ENCODE measurements at places on chromosomes 11 and 22.

DNA sequence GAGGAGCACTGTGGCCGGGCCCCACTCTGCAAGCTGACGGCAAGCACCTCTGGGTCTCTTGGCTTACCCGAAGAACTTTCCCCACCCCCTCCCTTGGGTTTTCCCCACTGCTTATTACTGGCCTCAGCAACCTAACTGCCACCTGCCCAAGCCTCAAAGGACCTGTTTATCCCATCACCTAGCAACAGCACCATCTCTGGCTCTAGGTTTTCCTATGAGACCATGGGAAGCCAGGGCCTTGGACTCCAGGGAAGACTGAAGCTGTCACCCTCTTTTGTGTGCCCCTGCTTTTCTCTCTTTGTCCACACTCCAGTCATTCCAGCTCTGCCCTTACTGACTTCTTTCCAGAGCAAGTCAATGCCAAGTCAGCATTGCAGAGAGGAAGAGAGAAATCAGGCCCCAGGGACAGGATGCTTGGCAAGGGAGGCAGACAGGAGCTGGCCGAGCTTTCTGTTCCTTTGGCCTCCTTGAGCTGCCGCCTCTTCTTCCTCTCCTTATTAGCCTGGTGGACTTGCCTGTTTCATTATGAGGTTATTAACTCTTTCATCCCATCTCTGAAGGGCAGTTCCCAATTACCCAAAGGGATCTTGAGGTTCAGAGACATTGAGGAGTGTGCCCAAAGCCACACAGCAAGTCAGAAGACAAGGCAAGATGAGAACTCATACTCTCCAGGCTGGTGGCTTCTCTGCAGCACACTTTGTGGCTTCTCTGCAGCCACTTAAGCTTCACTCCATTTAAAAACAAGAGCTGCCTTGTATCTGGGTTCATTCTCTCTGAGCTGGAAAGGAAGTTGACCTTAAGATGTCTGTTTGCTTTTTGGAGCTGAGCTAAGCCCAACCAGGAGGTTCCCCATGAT is at the start of gene SMIM35:
SMIM35 (minus strand) TSS at position 51 of the 856 bp plus-strand sequence. CDS start 206 bp downstream, outside the sequence.
- DNase-seq: no peak

- no peak for DNase-seq
Measured at GRCh38 chr22:22009661-22010060, 27.1 kb upstream of the TOP3B start.

GRCh38 chr11:57378186-57378585 is 2.8 kb downstream of the PRG3 start:
- no peak for DNase-seq

DNA sequence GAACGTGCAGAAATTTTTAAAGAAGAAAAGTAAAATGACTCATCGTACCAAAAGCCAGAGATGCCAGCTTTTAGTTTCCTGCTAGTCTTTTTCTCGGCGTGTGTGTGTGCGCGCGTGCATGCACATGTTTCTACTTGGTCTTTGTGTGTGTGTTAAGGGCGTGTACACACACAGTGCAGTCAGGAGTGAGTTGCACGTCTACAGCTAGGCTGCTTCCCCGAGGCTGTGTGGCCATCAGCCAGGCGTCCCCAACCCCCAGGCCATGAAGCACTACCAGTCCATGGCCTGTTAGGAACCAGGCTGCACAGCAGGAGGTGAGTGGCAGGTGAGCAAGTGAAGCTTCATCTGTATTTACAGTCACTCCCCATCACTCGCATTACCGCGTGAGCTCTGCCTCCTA is 36.4 kb downstream of the KCNQ1 start:
- DNase-seq: no peak

DNA sequence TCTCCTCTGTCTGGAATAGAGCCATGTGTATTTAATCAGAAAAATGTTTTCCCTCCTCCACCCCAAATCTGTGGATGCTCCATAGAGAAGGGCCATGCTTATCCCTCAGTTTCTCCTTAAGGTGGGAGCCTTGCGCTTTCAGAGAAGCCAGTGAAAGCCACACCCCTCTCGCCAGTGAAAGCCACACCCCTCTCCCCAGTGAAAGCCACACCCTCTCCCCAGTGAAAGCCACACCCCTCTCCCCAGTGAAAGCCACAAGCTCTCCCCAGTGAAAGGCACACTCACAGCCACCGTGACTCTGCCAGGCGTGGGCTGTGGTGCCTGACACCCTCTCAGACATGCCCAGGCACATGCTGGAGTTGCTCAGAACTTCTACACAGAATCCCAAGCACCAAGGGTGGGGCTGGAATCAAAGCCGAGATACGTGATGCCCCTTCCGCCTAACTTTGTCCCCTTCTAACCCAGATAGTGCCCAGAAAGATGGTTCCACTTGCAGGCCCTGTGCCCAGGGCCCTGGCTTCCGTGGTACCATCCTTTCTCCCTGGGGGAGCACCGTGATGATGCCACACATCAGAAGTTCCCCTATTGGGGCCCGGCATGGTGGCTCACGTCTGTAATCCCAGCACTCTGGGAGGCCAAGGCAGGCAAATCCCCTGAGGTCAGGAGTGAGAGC is 16.5 kb upstream of the PRR5 start:
- DNase-seq: no peak

Measured in HS-27A (cell line).